ENCODE measurements at places on chromosomes 7 and 10. TPM values are rescaled to one million over a fixed set of nuclear protein-coding genes. Genes with fewer than 3 reads are reported as not detected.

DNA sequence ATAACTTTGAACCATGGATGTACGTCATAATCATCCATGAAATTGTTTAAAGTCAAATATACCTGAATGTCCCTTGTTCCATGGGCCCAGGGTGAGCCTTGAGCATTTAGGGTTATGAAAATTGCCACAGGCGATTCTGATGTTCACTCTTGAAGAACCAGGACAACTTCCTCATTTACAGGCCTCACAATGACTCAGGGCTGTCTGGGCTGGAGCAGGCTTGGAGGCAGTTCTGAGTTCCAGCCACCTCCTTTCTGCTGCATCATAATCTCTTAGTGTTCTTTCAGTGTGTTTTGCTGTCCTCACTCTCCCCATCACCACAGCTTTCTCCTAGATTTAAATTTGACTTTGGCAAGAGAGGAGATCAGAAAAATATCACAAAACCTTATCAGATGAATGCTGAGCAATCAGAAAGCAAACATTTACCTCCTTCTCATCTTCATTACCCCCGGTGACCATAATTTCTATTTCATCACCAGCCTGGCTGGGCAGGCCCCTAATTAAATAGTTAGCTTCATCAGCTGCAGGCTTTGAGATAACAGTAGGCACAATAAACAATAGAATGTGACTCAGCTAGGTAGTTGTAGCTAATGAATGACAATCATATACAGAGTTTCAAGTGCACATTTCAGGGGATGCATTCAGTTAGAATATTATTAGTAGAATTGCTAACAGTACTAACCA lies 571.0 kb downstream of the SH2D4B start:
- DNase-seq, result no peak

Gene UBTD1
- total RNA-seq, result 22.3 TPM

Gene ASAH2
- 3.1 TPM for total RNA-seq

DNA sequence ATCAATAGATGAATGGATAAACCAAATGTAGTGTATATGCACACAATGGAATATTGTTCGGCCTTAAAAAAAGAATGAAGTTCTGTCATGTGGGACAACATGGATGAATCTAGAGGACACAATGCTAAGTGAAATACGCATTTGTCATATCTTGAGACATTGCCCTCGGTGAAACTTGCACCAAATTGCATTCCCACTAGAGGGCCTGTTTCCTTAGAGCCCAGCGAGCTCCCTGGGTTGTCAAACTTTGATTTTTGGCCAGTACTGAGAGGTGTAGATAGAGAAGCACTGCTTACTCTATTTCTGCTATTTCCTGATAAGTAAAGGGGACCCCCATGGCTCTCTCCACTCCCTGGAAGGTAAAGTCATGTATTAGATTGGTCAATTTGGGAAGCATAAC lies 157.1 kb downstream of the GPAM start:
- no peak for DNase-seq

GRCh38 chr7:50362142-50362541 lies 57.6 kb downstream of the IKZF1 start:
- DNase-seq, result no peak

GRCh38 chr7:4067476-4067760 lies 614.7 kb upstream of the FOXK1 start:
- no peak for DNase-seq

DNA sequence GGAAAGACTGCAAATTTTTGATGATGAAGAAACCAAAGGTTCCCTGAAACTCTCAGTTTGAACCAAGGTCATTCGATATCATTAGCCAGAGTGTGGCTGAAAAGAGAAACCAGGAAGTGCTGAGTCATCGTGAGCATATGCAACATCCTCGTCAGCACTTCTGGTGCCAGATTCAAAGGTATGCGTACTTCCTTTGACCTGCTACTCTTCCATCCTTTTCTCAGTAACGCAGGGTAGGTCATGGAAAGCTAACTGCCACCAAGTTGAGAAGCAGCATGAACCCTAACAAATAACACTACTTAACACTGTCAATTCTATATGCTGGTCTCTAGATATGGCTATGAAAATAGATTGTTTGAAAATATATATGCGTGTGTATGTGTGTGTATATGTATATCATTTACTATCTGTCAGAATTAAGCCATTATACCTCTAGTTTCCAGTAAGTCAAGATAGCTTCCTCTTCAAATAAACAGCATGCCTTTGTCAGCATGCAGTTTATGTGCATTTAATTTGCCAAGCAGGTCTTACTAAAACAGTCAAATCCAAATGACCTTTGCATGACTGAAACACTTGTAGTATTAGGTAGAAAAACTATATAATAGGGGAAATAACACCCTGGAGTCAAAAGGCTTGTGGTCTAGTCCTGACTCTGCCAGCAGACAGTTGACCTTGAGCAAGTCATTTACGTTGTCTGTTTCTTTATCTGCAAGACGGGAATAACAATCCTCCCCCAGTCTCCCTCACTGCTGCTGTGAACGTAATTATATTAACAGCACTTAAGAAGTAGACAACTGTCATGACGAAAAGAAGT lies 26.4 kb downstream of the CDK6 start:
- no peak for DNase-seq

Gene LRRC61
- total RNA-seq, result 1.0 TPM

- no peak for DNase-seq
Measured at GRCh38 chr7:65430344-65431186, 56.9 kb downstream of the ZNF92 start.

GRCh38 chr7:127514499-127514898 lies 70.9 kb downstream of the GCC1 start:
- DNase-seq, result no peak

Gene OR2A1
- total RNA-seq, result not detected

- no peak for DNase-seq
Measured at GRCh38 chr7:138021889-138022288, 20.0 kb upstream of the CREB3L2 start.

DNA sequence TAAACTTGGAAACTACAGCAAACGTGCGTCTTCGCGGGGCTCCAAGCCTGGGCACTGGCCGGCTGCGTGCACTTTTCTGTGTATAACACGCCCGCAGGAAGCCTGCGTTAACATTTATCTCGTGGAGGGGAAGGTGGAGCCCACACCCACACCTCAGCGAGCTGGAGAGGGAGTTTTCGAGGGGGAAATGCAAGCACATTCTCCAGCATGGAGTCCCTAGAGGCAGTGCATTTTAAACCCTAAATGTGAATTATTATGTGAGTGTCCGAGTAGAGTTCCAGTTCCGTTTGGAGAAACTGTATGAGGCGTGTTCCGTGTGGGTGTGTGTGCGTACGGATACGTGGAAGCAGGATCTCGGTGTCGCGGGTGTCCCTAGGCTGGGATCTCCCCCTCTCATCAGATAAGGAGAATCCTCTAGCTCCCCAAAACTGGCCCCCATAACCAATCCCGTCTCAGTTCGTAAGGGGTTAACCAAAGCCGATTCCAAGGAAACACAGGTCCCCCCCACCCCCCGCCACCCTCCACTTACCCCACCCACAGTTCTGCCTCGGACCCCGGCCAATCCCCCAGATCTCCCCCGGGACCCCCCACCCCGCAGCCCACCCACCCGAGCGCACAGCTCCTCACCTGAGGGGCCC lies 403 bp downstream of the CDK6 start:
- no peak for DNase-seq

Gene NRCAM
- total RNA-seq, result 4.3 TPM

DNA sequence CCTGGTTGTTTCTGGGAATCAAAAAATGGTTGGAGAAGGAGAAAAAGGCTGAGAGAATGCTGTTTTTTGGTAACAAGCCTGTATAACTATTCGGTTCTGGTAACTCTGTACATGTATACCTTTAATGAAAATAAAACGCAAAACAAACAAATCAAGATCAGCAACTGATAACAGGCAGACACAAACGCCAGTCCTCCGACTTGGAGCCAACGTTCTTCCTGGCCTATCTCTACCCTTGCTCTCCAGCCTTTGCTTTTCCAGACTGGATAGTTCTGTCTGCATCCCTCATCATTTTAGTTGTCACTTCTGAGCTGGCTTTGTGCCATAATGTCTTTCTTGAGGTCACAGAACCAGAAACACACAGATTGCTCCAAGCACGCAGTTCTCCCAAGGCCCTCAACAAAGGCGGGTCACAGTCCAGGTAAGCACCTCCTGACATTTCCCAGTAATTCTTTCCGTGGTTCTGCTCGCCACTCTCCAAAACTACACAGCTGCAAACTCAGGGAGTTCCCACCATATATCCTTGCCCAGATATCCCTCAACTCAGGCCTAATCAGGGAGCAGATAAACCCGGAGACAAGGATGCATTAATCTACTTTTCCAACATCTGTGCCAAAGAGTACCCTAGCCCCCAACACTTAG lies 20.2 kb downstream of the HIP1 start:
- no peak for DNase-seq

- DNase-seq, result no peak
Measured at GRCh38 chr7:105776986-105777910, 99.2 kb downstream of the ATXN7L1 start.

Gene FOXI2
- 1.0 TPM for total RNA-seq

- DNase-seq, result no peak
Measured at GRCh38 chr10:30697806-30698205, 68.3 kb upstream of the LYZL2 start.

Gene OR6B1
- not detected for total RNA-seq

DNA sequence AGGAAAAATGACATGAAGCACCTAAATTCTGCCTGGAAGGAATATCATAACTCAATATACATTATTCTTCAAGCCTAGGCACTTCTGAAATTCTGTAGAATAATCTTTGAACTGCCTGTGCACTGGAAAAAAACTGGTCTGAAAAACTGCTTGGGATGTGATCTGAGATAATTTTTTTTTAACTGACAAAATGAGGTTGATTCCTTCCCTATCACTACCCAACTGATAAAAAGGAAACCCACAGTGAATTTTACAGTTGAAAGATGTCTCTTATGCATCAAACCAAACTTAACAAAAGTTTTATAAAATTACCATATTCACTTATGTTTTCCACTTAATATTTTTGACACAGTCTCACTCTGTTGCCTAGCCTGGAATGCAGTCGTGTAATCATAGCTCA lies 67.2 kb upstream of the FAM133B start:
- DNase-seq, result no peak

GRCh38 chr7:15838265-15838664 lies 151.8 kb upstream of the MEOX2 start:
- DNase-seq, result no peak

- DNase-seq, result no peak
Measured at GRCh38 chr10:72462261-72462660, 107.5 kb upstream of the DNAJB12 start.

Gene ASB4
- total RNA-seq, result not detected

DNA sequence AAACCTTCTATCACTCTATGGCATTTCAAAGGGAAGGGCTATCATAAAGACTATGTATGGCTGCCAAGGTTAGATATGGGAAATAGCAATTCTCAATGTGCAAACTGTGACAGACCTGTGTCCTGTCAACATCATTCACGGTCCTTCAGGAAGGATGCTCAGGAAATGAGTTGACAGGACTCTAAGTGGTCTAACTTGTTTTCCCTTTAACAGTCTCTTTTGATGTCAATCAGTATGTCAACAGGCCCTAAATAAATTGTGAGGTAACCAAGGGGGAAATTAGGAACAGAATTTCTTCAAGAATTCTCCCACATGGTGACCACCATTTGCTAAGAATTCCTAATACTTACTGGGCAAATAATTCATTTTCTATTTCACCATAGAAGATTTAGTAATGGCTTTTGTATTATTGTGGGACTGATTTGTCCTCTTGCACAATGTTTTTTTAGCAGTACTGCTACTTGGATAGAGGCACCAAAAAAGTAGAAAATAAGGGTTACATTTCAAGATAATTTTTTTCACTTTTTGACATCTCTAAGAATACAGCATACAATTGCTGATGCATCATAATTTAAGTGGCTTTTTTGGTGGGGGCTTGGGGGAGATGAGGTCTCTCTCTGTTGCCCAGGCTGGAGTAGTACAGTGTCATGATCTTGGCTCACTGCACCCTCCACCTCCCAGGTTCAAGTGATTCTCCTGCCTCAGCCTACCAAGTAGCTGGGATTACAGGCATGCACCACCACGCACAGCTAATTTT lies 275.8 kb downstream of the CACNA2D1 start:
- no peak for DNase-seq

GRCh38 chr10:72784551-72785351 lies 92.8 kb downstream of the MCU start:
- DNase-seq, result no peak

GRCh38 chr10:116444527-116445142 lies 17.0 kb downstream of the PNLIPRP3 start:
- no peak for DNase-seq

- no peak for DNase-seq
Measured at GRCh38 chr10:66472156-66472555, 453.7 kb upstream of the LRRTM3 start.

GRCh38 chr7:100641463-100641859 lies at the start of gene TFR2:
Gene TFR2, minus strand, starts transcription at chr7:100641552. Its CDS starts 43 bp downstream, at chr7:100641509.
- no peak for DNase-seq

Gene NEBL
- total RNA-seq, result 10.5 TPM

- no peak for DNase-seq
Measured at GRCh38 chr10:47053081-47053798, 142.0 kb downstream of the PTPN20 start.

Data from H1 (cell line).